CD8-positive, alpha-beta T cell (primary cell): ENCODE measurements at places on chromosomes 11 and 22.

GRCh38 chr11:46277313-46277621 is 195 bp upstream of the CREB3L1 start:
- DNase-seq = no peak

GRCh38 chr11:563812-564578 is 3.2 kb downstream of the RASSF7 start:
- DNase-seq = no peak

- no peak for DNase-seq
Observed at GRCh38 chr11:112599856-112600533, 339.3 kb upstream of the PLET1 start.

- DNase-seq = no peak
Observed at GRCh38 chr11:33585586-33586209, 114.9 kb downstream of the C11orf91 start.

GRCh38 chr22:38503021-38503420 is 3.1 kb downstream of the DDX17 start:
- DNase-seq = no peak

DNA sequence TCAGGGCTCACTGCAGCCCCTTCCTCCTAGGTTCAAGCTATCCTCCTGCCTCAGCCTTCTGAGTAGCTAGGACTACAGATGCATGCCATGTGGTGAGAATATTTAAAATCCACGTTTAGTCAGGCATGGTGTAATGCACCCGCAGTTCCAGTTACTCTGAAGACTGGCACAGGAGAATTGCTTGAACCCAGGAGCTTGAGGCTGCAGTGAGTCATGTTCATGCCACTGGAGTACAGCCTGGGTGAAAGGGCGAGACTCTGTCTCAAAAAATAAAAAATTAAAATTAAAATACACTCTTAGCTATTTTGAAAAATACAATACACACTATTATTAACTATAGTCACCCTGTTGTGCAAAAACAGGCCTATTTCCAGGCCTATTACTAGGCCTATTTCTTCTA is 38.4 kb downstream of the NOX4 start:
- DNase-seq = no peak

- no peak for DNase-seq
Observed at GRCh38 chr22:24703101-24703500, 71.4 kb downstream of the PIWIL3 start.

GRCh38 chr11:10659339-10660216 is 34.0 kb downstream of the IRAG1 start:
- no peak for DNase-seq

- no peak for DNase-seq
Observed at GRCh38 chr11:120261321-120261720, 21.4 kb downstream of the POU2F3 start.

GRCh38 chr11:87573708-87574107 is 536.0 kb downstream of the TMEM135 start:
- no peak for DNase-seq

DNA sequence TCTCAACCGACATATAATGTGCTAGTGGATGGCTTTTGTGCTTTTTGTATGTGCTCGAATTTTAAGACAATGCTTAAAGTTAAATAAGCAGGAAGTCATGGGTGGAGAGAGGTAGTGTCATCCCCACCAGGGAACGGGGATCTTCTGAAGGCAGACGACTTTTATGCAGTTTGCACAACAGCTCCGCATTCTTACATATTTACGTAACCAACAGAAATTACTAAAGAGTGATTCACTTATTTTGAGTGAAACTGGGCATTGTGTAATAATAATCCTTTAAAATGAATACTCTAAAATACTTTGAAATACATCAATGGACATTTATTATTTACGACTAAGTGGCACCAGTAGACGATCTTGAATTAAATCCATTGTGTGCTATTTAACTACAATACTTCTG is 305.1 kb downstream of the CNTN5 start:
- DNase-seq = no peak

GRCh38 chr11:69201764-69202370 is 46.1 kb downstream of the SMIM38 start:
- DNase-seq = no peak

GRCh38 chr11:42225664-42226063 is 766.2 kb upstream of the LRRC4C start:
- DNase-seq = no peak

DNA sequence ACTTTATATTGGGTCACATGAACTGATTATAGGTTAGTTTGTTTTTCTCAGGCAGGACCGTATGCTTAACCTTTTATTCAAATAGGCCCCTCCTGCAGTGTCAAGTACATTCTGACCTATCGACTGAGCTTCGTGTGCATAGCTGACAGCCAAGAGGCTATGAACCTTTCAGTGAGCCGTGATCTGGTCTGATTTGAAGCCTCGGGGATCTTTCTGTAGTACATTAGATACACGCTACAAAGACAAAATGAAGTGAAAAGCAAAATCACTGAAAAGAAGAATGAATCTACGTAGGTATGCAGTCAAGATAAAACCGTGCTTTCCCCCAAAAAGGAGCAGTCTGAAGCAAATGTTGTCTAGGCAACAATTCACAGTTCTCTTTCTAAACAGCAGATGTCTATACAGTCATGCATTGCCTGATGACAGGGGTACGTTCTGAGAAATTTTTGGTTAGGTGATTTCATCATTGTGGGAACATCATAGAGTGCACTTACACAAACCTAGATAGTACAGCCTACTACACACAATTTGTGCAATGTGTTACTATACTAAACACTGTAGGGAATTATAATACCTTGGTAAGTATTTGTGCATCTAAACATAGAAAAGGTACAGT is 18.1 kb downstream of the JHY start:
- DNase-seq = no peak

DNA sequence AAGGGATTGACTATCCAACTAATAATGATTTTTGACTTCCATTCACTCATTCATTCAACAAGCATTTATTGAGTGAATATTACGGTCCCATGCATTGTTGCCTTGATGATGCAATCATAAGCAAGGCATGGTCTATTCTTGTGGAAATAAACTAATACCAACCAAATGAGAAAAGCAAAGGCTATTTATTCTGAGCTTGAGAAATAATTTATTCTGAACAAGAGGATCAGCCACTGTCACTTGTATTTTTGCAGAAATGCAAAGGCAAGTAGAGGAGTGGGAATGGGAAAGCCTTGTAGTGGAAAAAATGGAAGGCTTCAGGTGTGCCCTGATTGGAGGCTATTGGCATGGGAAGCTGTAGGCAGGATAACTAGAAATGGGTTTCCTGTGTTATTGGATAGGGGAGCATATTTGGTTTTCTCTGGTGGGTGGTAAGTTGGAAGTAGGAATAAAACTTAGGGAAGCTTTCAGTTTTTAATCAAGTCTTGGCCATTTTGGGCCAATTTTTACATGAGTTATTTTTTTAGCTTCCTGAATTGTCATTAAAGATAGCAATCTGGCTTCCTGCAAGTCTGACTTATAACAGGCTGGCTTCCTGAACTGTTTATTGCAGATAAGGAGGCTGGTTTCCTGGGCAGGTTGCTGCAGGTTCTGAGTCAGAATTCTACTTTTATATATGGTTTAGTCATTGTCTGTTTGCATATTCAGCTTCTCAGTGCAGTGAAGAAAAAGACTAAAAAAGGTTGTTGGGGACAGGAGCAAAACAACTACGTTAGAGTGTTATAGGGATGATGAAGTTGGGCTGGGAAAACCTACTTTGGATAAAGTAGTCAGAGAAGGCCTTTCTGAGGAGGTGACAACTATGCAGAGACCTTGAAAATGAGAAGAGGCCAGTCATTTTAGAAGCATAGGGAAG is 106.7 kb downstream of the APIP start:
- DNase-seq = no peak

- no peak for DNase-seq
Observed at GRCh38 chr22:19565382-19566278, 41.4 kb upstream of the CLDN5 start.

- DNase-seq = peak; percentile 71
Observed at GRCh38 chr11:45079943-45080719, 66.3 kb upstream of the PRDM11 start.

- DNase-seq = no peak
Observed at GRCh38 chr11:128783513-128783912, 83.6 kb downstream of the KCNJ1 start.

GRCh38 chr11:34915136-34916014 is 804 bp downstream of the APIP start:
- DNase-seq = no peak

DNA sequence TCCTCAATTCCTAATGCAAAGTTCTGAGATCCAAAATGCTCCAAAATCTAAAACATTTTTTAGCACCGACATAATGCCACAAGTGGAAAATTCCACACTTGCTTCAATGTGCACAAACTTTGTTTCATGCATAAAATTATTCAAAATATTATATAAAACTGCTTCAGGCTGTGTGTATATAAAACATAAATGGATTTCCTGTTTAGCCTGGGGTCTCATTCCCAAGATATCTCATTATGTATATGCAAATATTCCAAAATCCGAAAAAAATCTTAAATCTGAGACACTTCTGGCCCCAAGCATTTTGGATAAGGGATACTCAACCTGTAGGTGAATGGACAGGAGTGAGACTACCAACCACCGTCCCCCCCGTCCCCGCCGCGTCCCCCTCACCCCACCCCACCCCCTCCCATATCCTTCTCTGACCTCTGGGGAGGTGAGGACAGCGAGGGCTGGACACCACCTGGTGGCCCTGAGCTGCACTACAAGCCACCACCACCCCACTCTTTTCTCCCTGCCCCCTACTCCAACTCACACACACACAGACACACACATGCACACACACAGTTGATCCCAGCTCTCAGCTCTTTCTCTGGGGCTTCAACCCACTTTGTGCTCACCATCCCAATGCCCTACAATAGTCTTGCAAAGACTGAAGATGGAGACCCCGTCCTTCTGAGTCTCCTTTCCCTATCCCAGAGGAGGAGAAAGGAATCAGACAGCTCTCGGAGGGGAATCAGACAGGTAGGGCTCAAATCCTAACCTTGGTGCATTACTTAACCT is 101.0 kb downstream of the PDE2A start:
- DNase-seq = no peak

- DNase-seq = no peak
Observed at GRCh38 chr22:50282361-50283155, 12.4 kb upstream of the MAPK11 start.

DNA sequence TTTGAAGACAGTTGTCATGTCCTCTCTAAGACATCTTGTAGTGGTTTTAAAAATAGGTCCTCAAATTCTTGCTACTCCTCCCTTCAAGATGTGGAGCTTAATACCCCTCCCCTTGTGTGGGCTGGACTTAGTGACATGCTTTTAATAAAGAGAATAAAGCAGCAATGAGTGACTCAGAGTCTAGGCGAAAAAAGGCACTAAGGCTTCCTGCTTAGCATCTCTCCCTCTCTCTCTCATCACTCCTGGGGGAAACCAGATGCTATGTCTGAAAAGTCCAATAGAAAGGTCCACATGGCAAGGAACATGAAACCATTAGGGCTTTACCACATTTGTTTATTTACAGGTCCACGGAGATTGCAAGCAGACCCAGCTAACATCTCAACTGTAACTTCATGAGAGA is 11.7 kb downstream of the SERGEF start:
- no peak for DNase-seq

- DNase-seq = no peak
Observed at GRCh38 chr11:64283092-64283491, 1.4 kb downstream of the BAD start.
